NCI-H1436 treated with DMSO at 0.1 percent for 48 hours (cell line): ENCODE measurements at places on chromosomes 1 and 21.

DNA sequence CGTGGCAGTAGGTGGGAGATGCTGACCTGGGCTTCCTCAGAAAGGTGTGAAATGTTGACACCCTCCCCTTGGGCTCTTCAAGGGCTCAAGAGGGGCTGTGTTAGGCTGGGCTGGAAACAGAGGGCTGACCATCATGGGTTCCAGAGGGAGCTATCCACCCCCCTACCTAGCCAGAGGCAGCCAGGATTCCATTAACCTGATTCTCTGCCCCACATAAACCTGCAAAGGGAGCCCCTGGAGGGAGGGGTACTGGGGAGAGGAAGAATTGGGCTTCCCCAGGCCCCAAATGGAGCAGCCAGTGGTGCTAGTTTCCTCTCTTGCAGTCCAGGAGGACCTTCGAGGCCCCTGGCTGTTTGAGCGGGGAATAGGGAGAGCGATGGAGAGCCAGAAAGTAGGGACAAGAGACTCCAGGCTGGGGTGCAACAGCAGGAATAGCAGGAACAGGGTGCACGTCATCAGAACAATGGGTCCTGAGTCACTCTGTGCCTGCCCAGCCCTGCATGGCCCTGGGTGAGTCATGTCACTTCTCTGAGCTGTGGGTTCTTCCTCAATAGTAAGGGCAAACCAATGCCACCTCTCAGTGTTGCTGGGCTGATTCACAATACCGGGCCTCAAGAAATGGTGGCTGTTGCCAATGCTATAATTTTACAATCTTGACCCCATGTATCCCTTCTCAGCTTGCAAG is 121.2 kb downstream of the EPHB2 start:
- no peak for DNase-seq

DNA sequence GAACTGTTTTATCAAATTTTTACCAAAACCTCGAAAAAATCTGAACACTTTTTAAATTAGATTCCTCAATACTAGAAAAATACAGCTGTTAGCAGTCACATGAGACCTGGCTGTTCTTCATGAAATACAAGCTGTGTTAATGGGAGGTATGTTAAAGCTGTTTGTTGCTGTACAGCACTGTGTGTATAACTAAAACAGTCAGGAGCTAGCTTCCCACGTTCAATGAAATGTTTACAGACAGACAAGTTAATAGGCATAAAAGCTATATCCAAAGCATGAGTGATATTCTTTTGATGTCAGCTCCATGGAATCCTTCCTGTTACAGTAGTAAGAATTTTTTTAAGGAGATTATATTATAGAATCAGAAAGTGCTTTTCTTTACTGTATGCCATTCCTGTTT is 223.2 kb upstream of the FOXD3 start:
- DNase-seq: no peak

DNA sequence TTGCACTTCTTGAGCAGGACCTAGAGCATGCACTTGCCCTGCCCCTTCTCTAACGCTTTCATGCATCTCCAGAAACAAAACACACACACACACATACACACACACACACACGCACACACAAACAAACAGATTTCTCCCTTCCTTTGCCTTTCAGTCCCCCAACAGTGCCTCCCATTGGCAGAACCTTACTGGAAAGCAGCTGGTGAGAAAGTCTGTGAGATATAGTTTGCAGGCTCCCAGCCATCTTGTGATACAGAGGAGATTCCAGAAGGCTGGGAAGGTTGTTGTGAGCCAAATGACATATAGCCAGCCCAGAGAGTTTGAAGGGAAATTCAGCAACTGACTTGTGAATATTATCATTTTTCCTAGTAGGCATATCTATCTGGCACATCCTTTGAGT is 35.9 kb upstream of the ZRANB2 start:
- no peak for DNase-seq

DNA sequence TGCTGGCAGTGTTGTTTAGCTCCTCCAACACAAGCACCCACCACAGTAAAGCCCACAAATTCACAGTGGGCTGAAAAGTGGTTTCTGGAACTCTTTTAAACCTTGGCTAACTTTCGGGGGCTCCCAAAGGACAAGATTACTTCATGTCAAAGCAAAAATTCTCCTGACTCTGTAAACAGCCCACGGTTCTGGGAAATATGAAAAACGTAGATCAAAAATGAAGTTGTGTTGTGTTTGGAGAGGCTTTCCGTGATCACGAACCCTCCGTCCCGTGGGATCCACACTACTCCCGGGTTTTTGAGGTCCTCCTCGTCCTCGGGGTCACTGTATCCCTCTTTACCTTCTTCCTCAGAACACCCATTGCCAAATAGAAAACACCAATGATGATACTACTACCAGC is 159.0 kb upstream of the RUNX1 start:
- no peak for DNase-seq

DNA sequence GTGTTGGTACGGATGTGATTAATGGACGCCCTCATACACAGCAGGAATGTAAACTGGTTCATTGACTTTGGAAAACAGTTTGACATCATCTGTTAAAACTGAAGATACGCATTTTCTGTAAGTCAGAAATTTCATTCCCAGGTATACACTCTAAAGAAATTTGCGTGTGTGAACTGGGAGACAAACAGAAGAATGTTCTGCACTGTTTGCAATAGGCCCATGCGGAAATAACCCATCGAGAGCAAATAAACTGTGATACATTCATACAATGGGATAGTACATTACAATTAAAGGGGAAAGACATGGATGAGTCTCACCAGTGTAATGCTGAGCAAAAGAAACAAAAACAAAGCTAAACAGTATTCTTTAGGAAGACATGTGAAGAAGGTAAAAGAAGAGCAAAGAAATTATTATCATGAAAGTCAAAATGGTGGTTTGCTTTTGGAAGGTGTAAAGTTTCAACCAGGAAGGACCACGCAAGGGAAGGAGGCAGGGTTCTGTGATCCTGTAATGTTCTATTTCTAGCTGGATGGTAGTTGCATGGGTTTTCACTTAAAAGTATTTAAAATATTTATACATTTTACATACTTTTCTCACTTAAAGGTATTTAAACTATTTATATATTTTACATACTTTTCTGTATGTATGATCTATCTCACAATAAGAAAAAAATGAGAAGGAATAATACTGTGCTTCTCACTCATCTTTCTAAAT is 30.3 kb downstream of the INTS7 start:
- DNase-seq: no peak

DNA sequence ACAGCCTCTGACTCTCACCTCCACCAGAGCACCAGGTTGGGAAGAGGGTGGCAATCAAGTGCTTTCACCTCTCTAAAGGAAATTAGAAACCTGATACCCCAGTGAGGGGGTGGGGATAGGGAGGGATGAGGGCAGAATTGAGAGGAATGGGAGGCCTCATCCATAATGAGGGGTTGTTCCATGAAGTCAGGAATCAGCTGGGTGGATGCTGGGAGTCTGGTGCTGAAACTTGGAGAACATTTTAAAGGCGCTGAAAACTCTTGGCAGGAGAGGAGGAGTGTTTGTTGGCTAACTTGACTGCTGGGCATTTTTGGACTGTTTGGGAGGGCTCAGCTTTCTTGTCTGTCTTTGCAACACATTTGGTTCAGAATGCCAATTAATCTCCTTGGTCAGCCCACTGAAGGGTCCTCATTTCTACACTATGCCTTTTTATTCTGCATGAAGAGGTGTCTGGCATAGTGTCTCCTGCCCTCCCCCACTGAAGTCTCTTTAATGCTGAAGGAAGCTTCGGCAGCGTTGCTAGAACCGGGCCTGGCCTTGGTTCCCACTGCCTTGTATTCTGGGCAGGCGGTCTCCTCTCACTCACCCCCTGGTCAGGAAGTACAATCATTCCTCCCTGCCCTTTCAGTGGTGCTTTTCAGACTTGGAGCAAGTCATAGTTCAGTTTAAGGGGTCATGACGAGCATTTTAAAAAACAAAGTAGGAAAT is 2.2 kb downstream of the PHGDH start:
- no peak for DNase-seq

GRCh38 chr1:210340841-210341240 is 12.1 kb downstream of the HHAT start:
- no peak for DNase-seq

DNA sequence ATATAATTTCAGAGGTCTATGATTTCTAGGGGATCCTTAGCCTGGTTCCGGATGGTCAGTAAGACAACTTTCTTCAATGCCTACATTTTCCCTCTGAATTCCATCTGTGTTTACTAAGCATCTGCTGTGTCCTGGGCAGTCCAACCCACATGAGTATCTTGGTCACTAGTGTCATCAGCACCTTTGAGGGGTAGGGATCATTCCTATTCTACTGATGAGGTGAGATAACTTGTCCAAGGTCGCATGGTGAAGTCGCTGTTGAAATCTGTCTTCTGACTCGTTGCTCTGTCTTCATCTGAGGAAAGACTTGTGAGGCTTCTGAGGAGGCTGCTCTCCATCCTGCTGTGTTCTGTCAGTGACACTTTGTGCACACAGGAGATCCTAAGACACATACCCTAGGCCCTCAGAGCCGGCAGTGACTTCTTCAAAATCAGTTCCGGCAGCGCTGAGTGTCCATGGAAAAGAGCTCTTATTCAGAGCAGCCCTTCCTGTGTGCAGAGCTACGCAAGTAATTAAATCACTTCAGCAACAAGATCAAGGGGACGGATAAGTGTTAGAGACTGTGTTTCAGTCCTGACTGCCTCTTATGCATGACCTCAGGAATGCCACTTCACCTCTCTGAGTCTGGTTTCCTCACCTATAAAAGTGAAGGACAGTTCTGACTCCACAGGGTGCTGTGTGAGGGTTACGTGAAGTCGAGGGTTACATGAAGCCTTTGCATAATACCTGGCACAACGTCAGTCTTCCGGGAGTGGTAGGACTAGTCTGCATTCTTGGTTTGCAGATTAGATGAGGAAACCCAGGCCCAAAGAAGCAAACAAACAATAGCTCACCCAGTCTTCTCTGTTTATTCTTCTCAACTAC is 28.4 kb downstream of the AK2 start:
- no peak for DNase-seq

DNA sequence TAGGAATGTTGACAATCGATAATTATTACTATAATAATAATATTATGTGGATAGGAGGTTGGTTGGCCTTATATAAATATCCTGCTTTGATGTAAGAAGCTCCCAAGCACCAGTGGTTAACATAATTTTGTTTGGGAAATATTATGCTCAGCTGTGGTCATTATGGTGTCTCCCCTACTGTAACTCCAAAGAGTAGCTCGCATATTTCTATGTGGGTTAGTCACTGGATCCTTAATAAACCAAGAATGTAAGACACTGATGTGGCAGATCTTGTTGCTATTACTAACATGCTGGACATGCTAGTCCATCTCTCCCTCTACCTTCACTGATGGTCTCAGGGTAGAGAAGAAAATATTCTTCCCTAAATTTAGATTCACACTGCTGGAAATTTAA is 79.2 kb upstream of the RALGPS2 start:
- no peak for DNase-seq

- DNase-seq: no peak
Observed at GRCh38 chr1:34763142-34763781, 3.7 kb downstream of the GJB4 start.

DNA sequence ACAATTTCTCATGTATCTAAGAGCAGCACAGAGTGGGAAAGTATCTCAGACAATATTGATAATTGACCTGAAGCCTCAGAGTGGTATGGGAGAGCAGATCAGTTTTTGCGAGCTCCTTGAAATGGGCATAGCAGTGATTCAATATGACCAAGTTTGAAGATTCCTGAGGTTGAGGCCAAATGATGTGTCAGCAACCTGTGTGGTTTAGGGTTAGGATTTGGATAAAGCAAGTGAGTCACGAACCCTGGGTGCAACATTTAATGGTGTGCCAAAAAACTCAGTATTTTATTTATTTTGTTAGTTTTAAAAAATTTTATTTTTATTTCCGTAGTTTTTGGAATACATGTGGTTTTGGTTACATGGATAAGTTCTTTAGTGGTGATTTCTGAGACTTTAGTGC is 92.5 kb upstream of the C21orf91 start:
- no peak for DNase-seq

GRCh38 chr21:28200726-28201125 is 792.0 kb downstream of the LTN1 start:
- no peak for DNase-seq

DNA sequence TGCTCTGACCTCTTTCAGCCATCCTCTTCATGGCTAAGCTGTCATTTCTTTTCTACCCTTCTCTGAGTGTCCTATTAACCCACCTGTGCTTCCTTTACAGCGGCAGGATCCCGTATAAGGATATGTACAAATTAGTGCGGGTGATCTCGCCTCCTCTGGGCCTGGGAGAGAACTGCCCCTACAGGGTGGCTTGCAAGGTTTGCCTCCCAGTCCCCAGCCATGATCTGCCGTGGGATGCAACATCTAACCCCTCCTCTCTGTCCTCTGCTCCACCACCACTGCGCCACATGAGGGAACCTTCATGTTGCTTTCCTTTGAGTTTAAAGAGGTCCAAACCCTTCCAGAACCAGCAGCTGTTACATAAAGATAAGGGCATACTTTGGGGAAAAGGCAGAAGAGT is 282.2 kb downstream of the ZNF648 start:
- DNase-seq: no peak

DNA sequence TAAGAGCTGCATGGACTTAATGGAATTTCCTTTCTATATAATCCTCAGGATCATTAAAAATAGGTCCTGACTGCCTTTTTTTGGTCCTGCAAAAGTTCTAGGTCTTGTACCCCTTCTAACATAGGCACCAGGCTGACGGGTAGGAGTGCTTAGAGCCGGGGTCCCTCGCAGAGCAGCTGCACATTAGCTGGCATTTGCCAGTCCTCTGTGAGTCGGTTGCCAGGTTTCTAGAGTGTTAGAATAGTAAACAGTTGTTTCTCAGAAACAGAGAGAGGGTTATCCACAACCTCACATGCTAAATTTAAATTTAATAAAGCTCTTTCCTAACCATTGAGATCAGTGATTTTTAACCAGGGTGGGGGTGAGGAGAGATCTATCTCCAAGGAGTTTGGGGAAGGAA is 35.4 kb upstream of the HEATR1 start:
- no peak for DNase-seq

- DNase-seq: no peak
Observed at GRCh38 chr21:32181457-32181856, 97.4 kb downstream of the MIS18A start.

DNA sequence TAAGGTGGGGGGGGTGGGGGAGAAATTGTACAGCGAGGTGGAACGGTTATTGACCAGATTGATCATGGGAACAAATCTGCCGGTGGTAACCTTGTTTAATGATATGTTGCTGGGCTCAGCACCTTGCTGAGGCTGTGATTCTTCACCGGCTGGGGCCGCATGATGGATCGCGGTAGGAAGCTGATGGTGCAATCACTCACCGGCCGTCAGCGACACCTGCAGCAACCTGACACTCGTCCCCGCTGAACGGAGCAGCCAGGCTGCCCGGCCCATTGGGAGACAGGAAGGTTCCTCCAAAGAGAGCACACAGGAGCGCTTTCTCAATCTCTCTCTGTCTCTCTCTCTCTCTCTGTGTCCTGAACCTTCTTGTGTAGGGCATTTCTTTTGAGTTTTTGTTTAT is 128.5 kb upstream of the RRP15 start:
- peak; percentile 23 for DNase-seq

DNA sequence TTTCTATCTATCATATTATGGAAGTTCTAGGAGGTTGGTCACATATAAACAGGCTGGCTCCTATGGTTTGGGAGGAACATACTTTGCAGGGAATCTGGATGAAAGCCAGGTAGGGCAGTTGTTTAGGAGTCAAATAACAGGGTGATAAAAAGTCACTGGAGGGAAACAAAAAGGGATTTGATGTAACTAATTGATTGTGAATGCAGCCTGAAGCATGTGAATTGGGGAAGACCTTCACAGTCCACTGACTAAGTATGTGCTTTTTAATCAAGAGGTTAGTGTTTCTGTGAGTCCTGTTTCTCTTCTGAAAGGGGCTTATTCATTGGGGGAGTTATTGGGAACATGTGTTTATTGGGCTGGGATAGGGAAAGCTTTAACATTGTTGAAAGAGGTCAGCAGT is 41.3 kb downstream of the HMCN1 start:
- no peak for DNase-seq

GRCh38 chr1:197761654-197762053 is 13.6 kb downstream of the DENND1B start:
- DNase-seq: no peak
